Activated CD8-positive, alpha-beta memory T cell treated with anti-CD3 and anti-CD28 coated beads, Interleukin-2, amount 10 ng/mL, durations not matched to agents 7 days and 5 days (primary cell): ENCODE measurements at places on chromosomes 12 and 14.

GRCh38 chr14:67526676-67527459 lies 6.2 kb upstream of the PLEKHH1 start:
- DNase-seq: peak; percentile 58

DNA sequence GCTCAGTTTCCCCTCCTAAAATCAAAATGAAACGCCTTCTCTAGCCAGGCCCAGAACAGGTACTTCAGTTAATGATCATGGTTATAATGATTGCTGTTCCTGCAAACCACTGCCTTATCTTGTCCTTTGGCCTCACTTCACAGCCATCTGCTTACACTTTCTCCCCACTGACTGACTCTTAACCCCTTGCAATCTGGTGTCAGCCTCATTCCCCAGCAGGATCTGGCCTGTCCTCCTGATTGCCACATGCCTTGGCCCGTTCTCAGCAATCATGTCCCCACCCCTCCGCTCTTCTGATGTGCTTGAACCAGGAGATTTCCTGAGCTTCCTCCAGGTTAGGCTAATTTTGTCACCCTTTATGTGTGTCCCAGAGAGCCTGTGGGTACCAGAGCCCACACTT lies 64.5 kb downstream of the KCNA1 start:
- no peak for DNase-seq

GRCh38 chr12:63292471-63293221 lies 141.6 kb upstream of the AVPR1A start:
- DNase-seq: no peak

GRCh38 chr14:68899033-68899603 lies 80.0 kb downstream of the ACTN1 start:
- DNase-seq: no peak

- no peak for DNase-seq
Measured at GRCh38 chr12:113239288-113239771, 18.1 kb downstream of the TPCN1 start.

DNA sequence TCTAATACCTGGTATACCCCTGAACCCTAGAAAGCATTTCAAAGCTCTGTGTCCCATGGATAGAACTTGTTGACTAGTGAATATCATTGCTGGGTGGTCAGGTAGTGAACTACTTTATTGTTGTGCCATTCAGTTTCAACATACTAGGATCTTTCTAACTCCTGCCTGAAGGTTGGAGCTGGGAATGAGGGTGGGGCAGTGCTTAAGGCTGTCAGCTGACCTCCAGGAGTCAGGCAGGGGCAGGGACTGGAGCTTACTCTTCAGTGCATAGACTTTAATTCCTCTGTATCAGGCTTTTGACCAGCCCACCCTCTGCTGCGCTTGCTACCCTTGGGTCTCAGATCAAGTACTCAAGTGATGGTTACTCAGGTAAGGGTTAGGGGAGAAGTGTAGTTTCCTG lies 102.6 kb upstream of the RFX4 start:
- no peak for DNase-seq

- DNase-seq: peak; percentile 33
Measured at GRCh38 chr14:98953551-98954348, 318.2 kb downstream of the BCL11B start.

DNA sequence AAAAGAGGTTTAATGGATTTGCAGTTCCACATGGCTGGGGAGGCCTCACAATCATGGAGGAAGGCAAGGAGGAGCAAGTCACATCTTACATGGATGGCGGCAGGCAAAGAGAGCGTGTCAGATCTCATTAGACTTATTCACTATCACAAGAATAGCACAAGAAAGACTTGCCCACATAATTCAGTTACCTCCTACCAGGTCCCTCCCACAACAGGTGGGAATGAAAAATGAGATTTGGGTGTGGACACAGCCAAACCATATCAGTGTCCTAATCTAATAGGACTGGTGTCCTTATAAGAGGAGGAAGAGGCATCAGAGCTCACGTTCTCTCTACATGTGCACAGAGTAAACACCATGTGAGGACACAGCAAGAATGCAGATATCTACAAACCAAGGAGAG lies 25.9 kb downstream of the DYRK2 start:
- DNase-seq: no peak

- no peak for DNase-seq
Measured at GRCh38 chr14:50948205-50948604, 3.9 kb upstream of the PYGL start.

- DNase-seq: no peak
Measured at GRCh38 chr14:87837296-87837695, 155.7 kb downstream of the GALC start.

DNA sequence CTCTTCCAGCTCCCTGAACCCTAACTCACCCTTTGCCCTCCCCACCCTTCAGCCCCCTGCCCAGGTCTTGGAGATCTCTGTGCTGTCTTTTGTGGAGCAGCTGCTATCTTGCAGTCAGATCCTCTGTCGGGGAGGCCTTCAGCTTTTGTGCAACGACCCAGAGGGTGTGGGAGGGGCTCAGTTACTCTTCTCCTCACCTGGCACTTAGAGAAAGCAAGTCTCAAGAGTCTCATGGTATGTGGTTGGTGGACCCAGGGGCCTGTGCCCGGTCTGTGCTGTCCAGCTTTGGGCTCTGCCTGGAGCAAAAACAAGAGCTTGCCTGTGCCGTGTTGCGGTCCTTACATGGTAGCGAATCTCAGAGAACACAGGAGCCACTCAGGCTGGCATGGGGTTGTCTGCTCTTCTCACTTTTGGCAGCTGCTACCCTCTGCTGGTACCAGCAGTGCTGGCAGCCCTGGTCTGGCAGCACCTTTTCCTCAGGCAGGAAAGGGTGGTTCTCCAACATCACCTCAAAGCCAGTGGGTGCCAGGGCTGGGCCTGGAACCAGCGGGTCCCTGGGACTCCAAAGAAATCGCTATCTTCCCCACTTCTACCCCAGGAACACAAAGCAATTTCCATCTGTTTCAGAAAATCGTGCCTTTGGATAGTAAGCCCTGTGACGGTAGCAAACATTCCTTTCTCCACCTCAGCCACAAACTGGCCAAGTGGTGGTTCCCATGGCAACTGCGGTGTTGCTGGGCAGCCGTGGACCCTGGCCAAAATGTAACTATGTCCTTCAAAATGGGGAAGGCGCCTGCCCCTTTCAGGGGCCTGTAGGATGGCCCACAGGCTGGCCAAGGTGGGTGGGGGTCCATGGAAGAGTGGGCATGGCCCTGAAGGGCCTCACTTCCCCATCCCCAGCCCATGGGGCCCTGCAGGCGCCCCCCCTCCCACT lies 90.0 kb downstream of the RIN3 start:
- DNase-seq: no peak

DNA sequence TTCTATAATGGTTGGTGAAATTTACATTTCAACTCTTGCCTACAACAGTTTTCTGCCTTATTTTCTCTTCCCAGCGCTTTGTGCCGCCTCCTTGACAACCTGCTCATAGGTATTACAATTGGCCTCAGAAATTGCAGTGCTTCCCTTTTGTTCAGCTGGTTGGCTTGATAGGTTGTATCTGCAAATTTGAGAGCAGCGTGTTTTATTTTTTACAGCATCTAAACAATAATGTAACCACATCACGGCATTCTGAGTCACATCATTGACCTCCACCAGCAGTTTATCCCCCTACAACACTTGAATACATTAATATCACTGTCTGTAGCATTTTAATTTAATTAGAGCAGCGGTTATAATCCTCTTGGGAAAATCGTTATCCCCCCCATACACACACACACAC lies 99.4 kb downstream of the ETV6 start:
- no peak for DNase-seq
